HuH-7 (cell line): ENCODE measurements at places on chromosomes 2 and 18.
A peak's percentile ranks its signal among the peaks of the same experiment; 100 is the strongest.

DNA sequence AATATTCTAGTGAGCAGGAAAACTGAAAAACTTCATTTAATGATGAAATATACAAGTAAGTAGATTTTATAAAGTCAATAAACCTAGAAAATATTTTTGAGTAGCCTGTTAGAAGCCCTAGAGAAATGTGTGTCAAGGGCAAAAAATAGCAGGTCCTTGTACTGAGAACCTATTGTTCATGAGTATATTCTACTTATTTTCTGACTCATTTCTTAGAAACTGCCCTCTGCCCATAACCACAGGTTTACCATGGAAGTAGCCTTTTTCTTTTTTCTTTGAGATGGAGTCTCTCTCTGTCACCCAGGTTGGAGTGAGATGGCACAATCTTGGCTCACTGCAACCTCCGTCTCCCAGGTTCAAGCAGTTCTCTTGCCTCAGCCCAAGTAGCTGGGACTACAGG, 19.4 kb upstream of the SELENOI start:
- no peak for DNase-seq

- peak; percentile 36 for DNase-seq
Observed at GRCh38 chr2:161237392-161238264, 70.6 kb upstream of the PSMD14 start.

DNA sequence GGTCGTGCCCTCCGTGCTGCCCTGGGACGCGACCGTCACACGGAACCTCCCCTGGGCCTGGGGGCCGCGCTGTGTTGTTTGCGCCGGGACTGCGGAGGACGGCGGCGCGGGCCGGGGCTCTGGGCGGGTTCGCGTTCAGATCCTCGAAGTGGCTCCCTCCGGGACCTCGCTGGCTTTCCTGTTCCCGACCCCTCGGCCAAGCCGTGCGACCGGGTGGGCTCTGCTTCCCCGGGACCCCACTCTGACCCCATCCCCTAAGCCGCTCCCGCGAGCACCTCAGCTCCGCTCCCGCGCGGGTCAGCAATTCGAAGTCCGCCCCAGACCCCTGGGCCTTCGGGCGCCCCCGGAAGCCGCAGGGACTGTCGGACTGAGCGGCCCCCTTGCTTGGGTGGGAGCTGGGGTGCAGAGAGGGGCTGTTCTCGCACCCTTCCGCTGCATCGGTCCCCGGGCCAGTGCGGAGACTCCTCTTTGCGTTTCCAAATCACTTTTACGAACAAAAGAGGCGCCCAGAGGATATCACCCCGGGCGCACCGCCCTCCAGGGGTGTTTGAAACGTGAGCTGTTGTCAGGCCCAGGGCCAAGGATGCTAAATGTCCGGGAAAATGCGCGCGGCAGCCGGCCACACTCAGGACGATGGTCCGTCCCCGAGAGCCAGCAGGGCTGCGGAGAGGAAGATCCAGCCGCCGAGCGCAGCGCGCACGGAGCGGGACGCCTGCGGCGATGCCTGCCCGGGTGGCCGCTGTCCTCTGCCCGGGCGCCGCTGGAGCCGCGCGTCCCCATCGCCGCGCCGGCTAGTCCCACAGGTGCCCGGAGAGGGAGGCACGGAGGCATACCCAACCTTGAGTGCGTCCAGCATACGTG, 73.5 kb downstream of the ZCCHC2 start:
- no peak for DNase-seq

- DNase-seq: no peak
Observed at GRCh38 chr2:25566694-25567093, 106.7 kb downstream of the DTNB start.

DNA sequence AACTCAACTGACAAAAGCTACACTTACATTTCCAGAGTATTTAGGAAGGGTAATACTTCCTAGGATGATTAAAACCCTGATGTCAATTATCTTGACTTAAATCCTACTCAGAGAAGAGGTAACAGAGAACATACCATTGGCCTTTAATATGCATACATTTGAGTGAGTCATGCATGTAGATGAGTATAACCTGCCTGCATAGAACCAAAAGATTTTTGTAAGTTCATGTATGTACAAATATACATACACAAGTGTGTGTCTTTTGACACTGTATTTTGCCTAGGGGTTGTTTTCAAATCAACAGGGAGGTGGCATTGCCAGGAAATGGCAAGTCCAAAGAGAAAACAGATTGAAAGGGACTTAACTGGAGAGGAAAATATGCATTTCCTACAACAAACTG, 6.1 kb downstream of the BMP10 start:
- no peak for DNase-seq

DNA sequence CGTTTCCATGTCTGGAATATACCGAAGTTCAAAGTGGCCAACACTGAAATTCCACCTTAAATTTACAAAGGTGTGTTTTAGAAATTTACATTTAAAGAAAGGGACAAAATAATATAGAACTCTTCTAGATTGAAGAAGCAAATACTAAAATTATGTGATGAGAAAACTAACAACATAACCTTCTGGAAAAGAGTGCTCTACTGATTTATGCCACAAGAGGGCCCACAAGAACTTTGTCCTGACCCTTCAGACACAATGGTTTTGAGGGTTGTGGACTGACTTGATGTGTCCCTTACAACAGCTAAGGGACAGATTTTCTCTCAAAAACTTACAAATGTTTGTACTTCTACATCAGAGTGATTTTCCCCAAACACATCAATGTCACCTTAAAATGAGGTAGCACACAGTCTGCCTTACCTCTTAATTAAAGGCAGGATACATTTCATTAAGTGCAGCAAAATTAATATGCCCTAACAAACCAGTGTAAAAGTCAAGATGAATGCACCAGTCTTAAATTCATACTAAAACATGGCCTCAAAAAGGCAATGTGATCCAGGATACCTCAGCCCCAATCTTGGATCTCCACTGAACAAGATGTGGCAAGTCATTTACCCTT, 36.2 kb downstream of the EIF2AK3 start:
- peak; percentile 40 for DNase-seq

- no peak for DNase-seq
Observed at GRCh38 chr18:3748086-3748485, 298.1 kb downstream of the TGIF1 start.

DNA sequence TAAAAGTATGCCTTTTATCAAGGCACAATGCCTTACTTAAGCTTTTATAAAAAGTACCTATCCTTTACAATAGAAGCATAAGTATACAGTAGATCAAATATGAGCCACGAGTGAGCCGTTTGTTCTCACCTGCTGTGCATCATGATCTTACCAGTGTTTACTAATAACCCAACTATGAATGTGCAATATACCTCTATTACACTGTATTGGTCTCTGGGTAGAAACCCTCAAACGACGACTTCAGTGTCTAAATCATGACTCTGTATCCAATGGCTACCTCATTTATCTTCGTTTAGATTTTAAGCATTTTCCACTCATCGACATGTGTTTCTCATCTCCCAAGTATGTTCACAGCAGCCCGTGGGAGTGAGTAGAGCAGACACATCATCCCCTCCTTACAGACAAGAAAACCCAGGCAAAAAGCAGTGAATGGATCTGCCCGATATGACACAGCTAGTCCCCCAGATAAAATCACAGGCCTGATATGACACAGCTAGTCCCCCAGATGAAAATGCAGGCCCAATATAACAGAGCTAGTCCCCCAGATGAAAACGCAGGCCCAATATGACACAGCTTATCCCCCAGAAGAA, 279.8 kb downstream of the TNS1 start:
- no peak for DNase-seq
